ENCODE measurements at places on chromosomes 7 and 10.

DNA sequence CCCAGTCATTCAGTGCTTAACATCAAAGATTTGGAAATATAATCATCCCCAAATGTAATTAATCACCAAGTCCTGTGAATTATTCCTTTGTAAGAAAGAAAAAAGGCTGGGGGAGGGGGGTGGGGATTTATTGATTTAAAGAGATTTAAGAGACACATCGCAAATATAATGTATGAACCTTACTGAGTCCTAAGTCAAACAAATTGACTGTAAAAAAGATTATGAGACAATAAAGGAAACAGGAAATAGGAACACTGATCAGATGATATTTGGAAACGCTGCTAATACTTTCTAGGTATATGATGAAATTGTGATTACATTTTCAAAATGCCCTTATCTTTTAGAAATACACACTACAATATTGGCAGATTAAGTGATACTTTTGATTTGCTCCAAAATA lies 92.5 kb downstream of the ATE1 start:
- no peak for DNase-seq

DNA sequence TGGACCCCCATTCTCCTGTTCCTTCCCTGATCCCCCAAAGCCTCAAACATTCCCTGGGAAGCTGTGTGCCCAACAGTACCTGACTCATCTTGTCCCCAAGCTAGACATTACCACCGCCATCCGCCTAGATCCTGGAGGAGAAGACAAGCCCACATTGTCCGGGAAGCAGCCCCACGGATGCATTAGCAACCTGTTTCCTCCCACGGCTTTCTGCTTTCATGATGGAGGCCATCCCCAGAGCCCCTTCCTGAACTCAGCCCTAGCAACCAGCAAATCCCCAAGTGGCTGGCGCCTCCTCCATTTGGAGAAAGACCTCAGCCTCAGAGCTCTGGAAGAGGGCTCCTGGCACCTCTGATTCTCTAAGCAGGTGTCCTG lies 2.3 kb upstream of the SLC29A3 start:
- no peak for DNase-seq

DNA sequence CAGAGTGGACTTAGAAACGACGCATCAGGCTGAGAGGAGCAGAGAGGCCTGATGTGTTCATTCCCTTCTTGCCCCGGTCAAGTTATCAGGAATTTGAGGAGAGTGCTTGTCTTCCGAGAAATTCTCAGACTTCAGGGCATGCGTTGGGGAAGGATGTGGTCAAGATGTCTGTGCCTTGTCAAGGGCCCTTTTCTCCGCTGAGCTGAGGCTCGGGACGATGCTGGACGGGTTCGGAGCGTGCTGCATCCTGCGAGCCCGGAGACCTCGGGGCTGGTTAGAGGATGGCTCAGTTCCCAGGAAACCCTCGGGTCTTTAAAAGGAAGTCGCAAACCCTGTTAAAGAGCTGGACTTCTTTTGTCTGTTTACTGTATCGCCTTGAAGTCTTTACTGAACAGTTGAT lies 325.4 kb downstream of the ADARB2 start:
- no peak for DNase-seq

DNA sequence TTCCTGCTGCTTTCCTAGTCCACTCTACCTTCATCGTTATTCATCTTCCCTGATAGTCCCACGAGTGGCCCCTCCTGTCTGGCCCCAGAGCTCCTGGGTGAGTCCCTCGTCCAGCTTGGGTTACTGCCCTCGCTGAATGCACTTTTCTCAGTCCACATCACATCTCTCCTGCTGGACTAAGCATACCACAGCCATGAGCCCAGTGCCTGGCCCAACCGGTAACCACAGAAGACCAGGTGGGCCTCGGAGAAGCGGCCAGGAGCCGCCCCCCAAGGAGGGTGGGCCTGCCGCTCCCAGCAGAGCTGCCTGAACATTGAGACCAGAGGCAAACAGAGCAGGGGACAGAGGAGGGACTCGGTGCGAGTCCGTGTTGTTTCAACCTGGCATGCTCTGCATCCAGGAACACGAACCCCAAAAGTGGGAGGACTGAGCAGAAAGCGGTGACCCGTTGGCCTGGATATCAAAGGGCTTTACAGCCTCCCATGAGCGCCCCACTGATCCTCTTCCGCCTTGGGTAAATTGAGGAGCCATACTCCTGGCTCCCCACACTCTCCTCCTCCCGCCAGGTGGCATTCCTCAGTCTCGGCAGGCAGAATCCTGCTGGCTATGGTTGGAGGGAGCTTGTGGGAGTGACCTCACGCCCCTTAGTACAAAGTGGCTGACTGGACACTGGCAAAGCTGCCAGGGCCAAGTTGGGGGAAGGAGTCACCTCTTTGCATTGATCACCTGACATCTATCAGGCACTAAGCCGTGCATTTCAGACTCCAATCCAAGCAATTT lies 13.3 kb downstream of the TMEM72 start:
- DNase-seq: no peak

- DNase-seq: no peak
These were observed 143.7 kb downstream of the CUX1 start for GRCh38 chr7:101960985-101961708.

- DNase-seq: no peak
These were observed 47.4 kb downstream of the GPR37 start for GRCh38 chr7:124718032-124718766.

- peak; percentile 32 for DNase-seq
These were observed 134.1 kb upstream of the GDF10 start for GRCh38 chr10:47165711-47166404.

DNA sequence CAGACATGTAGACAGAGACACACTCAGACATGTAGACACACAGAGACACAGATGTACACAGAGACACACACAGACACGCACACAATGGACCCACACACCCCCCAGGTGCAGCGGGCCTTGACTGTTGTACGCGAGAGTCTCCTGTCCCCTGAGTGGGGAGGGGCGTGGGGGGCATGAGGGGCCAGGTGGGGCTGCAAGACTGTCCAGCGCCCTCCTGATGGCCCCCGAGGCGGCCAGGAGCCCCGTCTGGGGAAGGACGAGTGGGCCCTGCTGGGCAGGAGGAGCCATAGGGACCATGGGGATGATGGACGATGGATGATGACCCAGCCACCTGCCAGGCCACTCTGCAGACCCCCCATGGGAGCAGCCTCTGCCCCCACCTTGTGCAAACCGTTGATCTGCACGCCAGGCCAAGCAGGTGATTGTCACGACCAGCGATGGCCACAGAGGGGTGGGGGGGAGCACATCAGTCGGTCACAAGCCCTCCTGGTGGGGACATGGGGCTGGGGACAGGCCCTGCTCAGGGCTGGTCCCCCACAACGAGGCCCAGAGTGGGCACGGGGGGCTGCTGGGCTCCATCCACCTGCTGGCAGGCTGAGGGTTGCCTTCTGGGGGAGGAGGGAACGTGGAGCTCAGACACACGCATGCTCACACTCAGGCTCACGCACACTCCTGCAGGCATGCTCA lies 11.6 kb downstream of the VENTX start:
- no peak for DNase-seq

- DNase-seq: no peak
These were observed 40.7 kb upstream of the GJD4 start for GRCh38 chr10:35564341-35564968.

- DNase-seq: no peak
These were observed 27.7 kb downstream of the ARHGAP22 start for GRCh38 chr10:48577158-48577557.

DNA sequence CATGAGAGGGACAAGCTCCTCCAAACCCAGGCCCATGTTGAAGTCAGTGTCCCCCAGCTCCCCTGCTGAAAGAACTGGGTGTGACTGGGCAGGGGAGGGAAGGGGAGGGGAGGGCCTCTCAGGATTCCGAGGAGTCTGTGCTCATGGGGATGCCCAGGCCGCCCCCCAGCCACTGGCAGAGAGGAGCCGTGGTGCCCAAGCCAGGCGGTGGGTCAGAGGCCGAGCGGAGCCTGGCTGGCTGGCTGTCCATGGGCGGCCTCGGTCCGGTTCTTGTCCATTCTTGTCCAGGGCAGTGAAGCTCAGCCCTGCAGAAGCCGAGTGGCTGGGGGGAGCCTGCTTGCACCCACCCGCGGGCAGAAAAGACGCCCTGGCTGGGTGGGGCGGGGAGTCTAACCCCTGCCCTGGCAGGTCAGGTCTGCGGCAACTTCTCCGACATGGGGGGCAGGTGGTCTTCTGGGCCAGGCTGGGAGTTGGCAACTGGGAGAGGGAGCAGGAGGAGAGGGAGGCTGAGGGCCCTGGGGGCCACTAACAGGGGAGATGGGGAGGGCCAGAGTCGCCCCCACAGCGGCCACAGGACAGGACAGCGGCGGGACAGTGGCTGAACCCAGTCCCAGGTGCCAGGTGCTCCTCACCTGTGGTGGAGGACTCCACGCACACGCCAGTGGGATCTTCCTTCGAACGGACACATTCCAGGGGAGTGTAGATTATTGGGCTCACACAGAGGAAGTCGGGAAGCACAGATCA lies 54.1 kb downstream of the FOXL3 start:
- no peak for DNase-seq

DNA sequence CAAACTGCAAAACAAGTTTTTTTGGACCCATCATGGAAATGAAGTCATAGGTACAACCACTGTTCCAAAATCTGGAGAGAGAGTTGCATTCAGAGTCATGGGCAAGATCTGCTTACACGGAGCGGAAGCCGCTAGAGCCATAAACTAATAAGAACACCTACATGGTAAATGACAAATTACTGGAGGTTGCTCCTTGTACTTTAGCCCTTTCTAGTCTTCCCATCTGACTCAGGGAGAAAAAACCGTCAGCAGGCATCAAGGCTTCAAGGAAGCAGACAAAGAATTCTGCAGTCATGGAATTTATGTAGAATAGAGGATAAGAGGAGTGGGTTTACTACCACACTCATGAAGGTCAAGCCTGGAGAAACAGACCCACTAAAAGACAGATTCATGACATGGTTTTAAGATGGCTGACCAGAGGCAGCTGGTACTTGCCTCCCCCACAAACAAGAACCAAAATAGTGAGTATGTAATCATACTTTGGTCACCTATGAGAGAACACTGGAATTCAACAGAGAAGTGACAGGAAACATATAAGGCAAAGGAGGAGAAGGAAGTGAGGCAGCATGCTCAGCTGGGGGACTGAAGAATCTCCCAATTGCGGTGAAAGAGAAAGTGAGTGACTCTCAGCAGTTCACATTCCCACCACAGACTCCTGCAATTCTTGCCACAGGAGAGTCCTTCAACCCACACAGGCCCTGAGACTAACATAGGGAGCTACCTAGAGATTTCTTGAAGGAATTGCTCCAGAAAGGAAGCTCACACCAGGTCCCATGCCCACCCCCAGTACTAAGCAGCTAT lies 42.4 kb upstream of the ASAH2 start:
- no peak for DNase-seq

GRCh38 chr7:70919481-70920073 lies 212.4 kb upstream of the GALNT17 start:
- no peak for DNase-seq

DNA sequence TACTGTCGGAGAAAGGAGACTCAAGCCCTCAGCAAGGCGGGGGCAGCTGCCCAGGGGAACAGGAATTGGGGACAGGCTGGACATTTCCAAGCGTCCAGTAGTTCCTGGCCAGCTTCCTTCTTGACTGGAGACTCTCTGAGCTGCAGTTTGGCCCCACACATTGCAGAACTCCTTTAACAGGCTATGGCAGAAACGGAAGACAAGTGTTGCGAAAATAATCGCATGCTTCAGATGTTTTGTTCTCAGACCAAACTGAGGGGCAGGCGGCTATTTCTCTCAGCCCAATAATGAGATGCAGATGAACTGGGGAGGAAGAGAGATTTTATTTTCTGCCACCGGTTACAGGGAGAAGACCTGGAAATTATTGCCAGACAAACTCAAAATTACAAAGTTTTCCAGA lies 88.0 kb upstream of the PFKP start:
- no peak for DNase-seq

DNA sequence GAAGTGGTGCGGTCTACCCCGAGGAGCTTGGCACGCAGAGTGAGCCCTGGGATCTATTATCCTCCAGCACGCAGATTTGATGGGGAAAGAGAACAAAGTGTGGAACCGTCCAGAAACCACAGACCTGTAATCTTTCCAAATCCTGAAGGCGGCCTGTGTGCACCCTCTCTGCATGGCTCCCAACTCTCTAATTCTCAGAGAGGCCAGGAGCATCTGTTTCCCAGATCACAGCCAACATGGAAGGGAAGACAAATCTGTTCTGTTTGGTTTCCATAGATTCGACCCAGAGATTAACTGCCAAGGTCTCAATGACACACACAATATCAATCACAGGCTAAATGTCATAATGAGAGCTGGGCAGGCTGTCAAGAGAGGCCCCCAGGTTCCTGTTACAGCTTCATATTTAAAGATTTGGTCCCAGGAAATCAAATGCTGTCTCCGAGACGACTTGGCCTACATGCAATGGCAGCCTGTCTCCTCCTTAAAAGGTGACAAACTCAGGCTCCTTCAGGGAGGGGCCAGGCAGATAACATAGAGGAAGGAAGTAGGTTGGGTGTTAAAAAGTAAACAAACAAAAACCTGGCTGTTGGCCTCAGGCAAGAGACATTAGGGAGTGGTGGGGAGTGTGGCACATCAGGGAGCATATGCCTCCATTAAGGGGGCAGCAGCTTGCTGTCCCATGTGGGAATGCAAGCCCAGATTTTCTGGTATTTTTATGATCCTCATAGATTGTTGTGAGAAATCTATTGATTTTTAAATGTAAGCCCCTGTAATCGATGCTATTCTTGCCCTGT lies 48.8 kb upstream of the SAMD8 start:
- no peak for DNase-seq

GRCh38 chr10:7971949-7972348 lies 82.5 kb upstream of the GATA3 start:
- DNase-seq: no peak

- DNase-seq: no peak
These were observed 18.2 kb upstream of the C10orf53 start for GRCh38 chr10:49661140-49661856.

DNA sequence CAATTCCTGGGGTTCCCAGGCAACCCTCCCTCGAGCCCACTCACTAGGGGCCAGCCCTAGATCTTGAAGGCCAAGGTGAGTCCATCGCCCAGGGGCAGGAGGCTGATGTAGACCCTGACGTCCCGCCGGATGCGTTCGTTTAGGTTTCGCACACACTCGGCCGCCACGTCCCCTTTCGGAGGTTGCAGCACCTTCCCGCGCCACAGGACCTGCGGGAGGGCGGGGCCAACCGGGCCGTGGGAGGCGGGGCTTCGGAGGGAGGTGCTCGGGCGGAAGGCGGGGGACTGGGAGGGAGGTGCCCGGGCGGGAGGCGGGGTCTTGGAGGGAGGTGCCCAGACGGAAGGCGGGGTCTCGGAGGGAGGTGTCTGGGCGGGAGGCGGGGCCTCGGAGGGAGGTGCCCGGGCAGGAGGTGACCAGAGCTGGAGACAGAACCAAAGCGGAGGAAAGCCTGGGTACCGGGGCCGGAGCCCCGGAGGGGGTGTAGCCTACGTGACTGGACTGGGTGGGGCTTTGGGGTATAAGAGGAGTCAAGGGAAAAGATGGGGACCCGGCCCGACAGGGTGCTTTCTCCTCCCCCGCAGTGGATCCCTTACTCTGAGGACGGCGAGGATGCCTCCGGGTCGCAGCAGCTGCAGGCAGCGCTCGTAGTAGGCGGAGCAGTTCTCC lies 1.6 kb downstream of the COMTD1 start:
- DNase-seq: peak; percentile 97

DNA sequence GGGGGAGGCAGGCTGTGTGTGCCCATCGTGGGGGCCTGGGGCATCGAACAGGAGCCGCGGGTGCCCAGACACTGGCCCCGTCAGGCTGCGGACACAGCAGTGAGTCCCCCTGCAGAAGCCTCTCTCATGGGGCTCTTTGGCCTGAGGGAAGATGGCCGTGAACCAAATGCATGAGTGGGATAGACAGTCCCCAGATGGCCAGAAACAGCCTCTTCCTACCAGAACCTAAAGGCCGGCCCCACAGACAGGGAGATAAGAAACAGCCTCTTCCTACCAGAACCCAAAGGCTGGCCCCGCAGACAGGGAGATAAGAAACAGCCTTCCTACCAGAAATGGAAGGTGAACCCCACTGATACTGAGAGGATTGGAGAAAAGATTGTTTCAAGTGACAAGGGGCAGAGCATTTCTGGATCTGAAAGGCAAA lies 16.6 kb downstream of the IDI2 start:
- no peak for DNase-seq

Data from activated effector memory CD4-positive, alpha-beta T cell treated with Interleukin-2 at 50 U/mL for 16 hours (primary cell).